ENCODE measurements at places on chromosomes 2 and 18. TPM values are rescaled to one million over a fixed set of nuclear protein-coding genes. Genes with fewer than 3 reads are reported as not detected.
A peak's percentile ranks its signal among the peaks of the same experiment; 100 is the strongest.

GRCh38 chr2:86308356-86308755, 29.1 kb downstream of the REEP1 start:
- H3K4me1 ChIP-seq = no peaks in the 10 kb centered on the region
- no peak overlapping the region for H3K4me3 ChIP-seq
- no peak overlapping the region for H3K27ac ChIP-seq
- DNase-seq = no peak
- H3K27me3 ChIP-seq = no peaks in the 10 kb centered on the region

DNA sequence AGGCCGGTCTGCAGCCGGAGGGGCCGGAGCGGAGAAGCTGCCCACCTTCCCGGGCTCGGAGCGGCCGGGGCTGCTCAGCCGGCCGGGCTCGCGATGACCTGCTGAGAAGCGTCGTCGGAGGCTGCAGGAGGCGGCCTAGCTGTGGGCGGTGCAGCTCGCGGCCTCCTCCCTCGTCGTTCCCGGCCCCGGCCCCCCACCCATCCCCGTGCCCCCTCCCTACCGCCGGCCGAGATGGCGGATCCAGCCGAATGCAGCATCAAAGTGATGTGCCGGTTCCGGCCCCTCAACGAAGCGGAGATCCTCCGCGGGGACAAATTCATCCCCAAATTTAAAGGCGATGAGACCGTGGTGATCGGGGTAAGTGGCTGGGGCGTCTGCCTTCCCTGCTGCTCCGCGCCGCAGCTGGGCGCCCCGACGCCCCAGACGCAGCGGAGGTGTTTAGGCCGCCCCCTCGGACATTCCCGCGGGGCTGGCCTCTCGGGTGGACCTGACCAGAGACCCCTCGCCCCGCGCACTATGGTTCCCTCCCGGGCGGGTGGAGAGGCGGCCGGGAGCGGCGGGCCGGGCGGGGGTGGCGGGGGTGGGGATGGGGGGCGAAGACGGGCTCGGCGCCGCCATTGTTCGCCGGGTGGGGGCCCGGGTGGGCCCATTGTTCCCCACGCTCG, 492 bp downstream of the KIF5C start:
- no peak for DNase-seq
- no peaks in the 10 kb centered on the region for H3K27me3 ChIP-seq
- no peaks in the 10 kb centered on the region for H3K36me3 ChIP-seq
- H3K4me3 ChIP-seq = peak overlapping the region; percentile 20
- H3K4me1 ChIP-seq = no peaks in the 10 kb centered on the region

DNA sequence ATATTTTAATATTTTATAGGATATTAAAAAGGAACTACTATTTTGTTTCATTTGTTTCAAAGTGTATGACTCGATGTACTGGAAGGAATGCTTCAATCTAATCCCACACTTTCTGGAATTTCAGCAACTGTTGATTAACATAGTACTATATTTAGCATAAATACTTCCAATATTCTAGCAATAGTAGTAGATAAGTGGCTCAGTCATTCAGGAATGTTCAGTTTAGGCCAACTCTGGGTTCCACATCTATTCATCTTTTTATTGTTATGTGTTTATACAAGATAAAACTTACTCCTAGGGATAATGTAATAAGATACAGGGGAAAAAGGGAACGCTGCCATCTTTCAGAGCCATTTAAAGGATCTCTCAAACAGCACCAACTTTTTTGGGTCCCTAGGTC, 22.3 kb upstream of the ORC2 start:
- H3K4me3 ChIP-seq = no peak overlapping the region
- no peaks in the 10 kb centered on the region for H3K4me1 ChIP-seq
- no peaks in the 10 kb centered on the region for H3K36me3 ChIP-seq
- no peak for DNase-seq

DNA sequence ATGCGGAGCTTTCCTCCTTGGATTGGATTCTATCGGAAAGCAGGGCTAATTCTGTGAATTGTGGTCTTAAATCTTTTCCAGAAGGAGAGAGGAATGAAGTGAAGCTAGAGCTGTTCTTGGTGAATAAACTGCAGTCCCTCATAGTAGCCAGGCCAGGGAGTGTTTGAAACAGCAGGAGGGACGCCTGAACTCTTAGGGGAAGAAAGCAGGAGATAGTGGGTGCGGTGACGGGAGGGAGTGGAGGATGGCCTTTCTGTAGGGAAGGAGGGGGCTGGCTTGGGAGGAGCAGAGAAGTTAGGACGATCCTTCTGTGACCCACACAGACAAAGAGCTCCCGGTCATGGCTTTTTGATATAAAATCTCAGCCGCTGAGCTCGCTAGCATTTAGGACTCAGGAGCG, 47.5 kb upstream of the KCNF1 start:
- H3K4me3 ChIP-seq = no peak overlapping the region
- no peak for DNase-seq
- H3K27me3 ChIP-seq = no peaks in the 10 kb centered on the region
- no peaks in the 10 kb centered on the region for H3K4me1 ChIP-seq
- no peaks in the 10 kb centered on the region for H3K36me3 ChIP-seq

DNA sequence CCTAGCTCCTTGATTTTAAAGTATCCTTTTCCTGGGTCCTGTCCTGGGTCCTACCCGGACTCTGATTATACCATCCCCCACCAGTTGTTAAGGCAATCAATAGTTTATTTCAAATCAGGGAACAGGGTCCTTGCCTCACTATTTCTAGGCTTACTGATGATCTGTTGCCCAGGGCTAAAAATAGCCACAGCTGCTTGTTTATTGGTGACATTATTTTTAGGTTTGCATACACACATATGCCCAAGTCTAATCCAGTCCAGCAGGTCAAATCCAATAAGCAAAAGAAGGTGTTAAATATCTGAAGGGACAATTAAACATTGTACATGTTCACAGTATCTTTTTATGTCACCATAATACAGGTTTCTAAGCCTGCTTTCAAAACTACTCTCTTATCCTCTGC, 66.0 kb downstream of the RAB10 start:
- H3K27ac ChIP-seq = no peak overlapping the region
- no peaks in the 10 kb centered on the region for H3K27me3 ChIP-seq
- H3K4me3 ChIP-seq = no peak overlapping the region
- no peak for DNase-seq

DNA sequence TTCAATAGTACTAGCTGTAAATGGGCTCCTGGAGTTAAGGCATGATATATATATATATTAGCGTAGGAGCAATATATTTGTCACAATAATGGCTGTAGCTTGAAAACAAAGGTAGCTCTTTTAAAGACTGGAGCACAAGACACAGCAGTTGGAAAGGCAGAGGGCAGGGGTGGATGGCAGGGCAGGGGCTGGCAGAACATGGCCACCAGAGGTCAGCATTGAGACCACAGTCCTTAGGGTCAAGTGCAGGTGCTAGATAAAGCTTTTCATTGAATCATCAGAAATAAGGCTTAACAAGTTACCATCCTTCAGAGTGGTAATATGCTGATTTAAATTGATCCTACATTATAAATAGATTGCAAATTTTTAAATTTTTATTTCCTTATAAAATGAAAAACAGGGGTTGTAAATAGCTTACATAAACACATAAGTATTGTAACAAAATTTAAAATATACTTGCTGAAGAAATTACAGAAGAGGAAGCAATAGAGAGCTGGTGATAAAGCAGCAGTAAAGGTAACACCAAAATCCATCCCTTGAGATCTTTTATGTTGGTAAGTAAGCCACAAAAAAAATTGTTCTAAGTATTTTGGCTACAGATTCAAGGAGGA, 161.2 kb upstream of the PIEZO2 start:
- no peak overlapping the region for H3K27ac ChIP-seq
- no peak for DNase-seq
- no peaks in the 10 kb centered on the region for H3K27me3 ChIP-seq
- no peaks in the 10 kb centered on the region for H3K4me1 ChIP-seq

GRCh38 chr2:237227592-237228280, 142.0 kb downstream of the COPS8 start:
- H3K4me1 ChIP-seq = peaks cover 12% of the 10 kb centered on the region
- no peak for DNase-seq
- no peaks in the 10 kb centered on the region for H3K27me3 ChIP-seq
- no peak overlapping the region for H3K27ac ChIP-seq
- no peak overlapping the region for H3K4me3 ChIP-seq
- H3K36me3 ChIP-seq = no peaks in the 10 kb centered on the region

DNA sequence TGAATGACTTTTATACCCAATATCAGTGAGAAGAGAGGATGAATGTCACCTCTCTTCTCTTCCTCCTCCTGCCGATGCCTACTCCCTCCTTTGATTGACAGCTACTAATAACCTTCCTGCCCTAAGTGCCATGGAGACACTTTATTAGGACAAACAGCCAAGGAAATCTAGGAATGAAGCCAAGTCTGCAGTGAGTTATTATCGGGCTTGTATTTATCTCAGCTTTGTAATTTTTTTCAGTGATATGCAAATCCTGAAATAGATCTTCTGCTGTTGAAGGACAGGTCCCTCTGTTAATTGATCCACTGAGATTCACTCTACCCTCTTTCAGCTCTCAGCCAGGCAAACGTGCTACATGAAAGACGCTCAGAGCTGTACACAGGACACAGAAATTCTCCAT, 686.7 kb downstream of the TMEM182 start:
- H3K36me3 ChIP-seq = no peaks in the 10 kb centered on the region
- no peak for DNase-seq
- H3K4me1 ChIP-seq = no peaks in the 10 kb centered on the region
- H3K27ac ChIP-seq = no peak overlapping the region

MC5R gene
- total RNA-seq = not detected

Measured in ovary (tissue), 10 donors.